Globus pallidus (tissue), 1 donor: ENCODE measurements at places on chromosomes 1 and 21.

- peak; percentile 53 for DNase-seq
Observed at GRCh38 chr1:34742667-34743270, 12.1 kb upstream of the GJB5 start.

GRCh38 chr1:32764826-32765569 is 52.2 kb downstream of the YARS1 start:
- DNase-seq = no peak

DNA sequence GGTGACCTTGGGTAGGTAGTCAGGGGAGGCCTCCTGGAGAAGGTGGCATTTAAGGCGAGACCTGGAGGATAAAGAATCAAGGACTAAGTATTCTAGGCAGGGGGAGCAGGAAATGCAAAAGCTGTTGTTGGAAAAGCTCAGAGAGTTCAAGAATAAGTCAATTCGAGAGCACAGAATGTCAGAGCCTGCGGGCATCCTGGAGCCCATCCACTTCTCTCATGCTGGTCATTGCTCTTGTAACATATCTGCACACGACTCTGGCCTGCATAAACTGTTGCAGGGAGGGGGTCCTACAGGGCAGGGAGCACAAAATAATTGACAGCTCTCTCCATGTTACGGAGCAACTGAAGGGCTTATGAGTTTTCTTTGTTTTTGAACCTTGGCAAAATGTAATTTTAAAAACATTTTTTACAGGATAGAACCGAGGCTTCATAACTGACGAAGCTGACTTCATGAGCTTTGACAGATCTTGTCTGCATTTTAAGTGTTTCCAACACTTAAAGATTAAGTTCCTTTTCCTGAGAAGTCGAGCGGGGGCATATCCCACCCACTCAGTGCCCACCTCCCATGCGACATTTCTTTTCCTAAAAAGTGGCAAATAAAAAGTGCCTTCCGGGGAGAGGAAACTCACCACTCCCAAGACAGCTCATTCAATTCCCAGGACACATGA is 4.2 kb downstream of the PLA2G5 start:
- no peak for DNase-seq

- DNase-seq = no peak
Observed at GRCh38 chr1:12320486-12320885, 90.7 kb downstream of the VPS13D start.

DNA sequence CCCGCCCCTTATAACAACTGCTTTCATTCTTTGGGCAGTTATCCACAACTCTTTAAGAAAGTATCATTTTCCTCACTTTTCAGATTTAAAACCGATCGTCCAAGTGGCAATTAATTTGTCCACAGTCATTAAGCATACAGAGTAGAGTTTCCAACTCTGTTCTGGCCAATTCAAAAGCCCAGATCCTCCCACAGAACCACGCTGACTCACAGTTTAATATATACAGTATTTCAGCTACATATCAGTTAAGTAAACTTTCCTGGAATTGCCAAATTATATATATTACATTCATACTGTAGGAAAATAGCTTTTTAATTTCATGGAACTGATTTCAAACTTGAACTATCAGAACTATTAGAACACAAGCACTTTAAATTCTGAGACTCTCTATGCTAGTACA is 163.8 kb upstream of the ESRRG start:
- no peak for DNase-seq
